Natural killer cell (primary cell): ENCODE measurements at places on chromosomes 4 and X. TPM values are rescaled to one million over a fixed set of nuclear protein-coding genes. Genes with fewer than 3 reads are reported as not detected.

ENAM gene
- not detected for total RNA-seq

PTPN13 gene
- 0.40 TPM for total RNA-seq

HTR2C gene
- not detected for total RNA-seq

SPCS3 gene
- 204 TPM for total RNA-seq

HSFX2 gene
- 0.70 TPM for total RNA-seq

MPP1 gene
- total RNA-seq: 20.8 TPM

FAM133A gene
- total RNA-seq: not detected

HS6ST2 gene
- total RNA-seq: not detected

SYP gene
- 1.0 TPM for total RNA-seq

SYNPO2 gene
- 0.56 TPM for total RNA-seq

PUDP gene
- total RNA-seq: 5.6 TPM

SLC34A2 gene
- not detected for total RNA-seq

DOK7 gene
- total RNA-seq: 1.6 TPM

BTC gene
- not detected for total RNA-seq

AADAT gene
- not detected for total RNA-seq

LRRC66 gene
- total RNA-seq: not detected

NEIL3 gene
- total RNA-seq: 0.45 TPM

PLAC1 gene
- not detected for total RNA-seq

ZNF711 gene
- 0.75 TPM for total RNA-seq

UCHL1 gene
- not detected for total RNA-seq

SEC24B gene
- 40.7 TPM for total RNA-seq

MORC4 gene
- 3.0 TPM for total RNA-seq

DNA sequence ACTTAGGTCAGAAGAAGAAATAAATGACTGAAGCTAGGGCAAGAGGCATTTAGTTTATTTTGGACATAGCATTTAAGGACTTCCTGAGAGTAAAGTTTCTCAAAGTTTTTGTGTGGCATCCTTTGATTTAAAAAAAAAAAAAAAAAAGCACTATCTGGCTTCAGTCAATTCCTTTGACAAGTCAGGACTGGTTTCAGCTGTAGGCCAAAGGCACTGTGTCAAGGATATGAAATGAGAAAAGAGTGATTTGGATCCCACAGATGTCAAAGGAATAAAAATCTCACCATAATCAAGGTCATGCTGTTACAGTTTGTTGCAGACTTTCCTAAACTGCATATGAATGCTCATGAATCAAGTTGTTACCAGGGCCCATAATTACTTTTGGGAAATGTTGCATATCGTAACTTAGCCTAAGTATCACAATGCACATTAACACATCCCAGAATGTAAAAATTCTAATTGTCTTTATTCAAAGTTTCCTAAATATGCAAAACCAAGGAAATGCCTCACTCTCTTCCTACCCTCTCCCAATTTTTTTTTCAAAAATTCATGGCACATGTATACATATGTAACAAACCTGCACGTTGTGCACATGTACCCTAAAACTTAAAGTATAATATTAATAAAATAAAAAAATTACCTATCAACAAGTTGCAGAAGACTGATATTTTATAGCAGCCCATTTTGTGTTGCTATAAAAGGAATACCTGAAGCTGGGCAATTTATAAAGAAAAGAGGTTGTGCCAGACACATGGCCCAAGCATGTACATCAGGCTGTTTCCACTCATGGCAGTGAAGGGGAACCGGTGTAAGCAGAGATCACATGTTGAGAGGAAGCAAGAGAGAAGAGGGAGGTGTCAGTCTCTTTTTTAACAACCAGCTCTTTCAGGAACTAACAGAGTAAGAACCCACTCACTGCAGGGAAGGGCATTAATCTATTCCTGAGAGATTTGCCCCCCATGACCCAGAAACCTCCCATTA lies 33.7 kb upstream of the ADAMTS3 start:
- no peak for DNase-seq

GRCh38 chr4:10099499-10100325 lies 16.9 kb downstream of the WDR1 start:
- DNase-seq: peak; percentile 68

- no peak for DNase-seq
These were observed 62.6 kb downstream of the FRAS1 start for GRCh38 chr4:78119698-78120097.

DNA sequence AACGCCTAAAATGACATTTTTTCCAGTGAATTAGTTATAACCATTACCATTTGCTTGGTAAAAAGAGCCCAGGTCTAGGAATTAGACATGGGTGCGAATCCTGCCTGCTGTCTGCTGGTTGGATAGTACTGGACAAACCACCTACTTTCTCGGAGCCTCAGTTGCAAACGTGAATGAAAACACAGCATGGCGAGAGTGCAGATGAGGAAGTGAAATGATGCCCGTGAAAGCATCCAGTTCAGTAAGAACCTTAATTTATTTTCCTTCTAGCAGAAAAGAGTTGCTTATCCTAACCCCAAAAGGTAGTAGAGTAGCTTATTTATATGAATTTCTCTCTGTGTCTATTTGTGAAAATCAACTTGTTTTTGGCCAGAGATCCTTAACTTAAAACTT lies 171.4 kb upstream of the GALNT7 start:
- no peak for DNase-seq

- no peak for DNase-seq
These were observed 6.6 kb upstream of the FGFRL1 start for GRCh38 chr4:1004557-1005485.

DNA sequence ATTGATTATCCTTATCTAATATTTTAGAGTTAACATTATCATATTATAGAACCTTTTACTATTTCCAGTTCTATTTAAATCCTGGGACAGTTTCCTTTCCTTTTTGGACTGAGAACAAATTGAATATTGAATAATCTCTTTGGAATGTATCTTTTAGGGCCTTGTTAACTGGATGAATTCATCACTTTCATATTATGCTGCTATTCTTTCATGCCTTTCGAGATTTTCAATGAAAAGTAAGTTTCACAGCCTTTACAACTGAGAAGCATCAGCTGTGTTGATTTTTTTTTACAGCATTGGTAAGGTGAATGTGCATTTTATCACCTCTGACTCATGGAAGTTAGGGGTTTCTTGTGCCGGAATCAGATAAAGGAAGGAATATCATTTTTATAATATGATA lies 39.6 kb downstream of the PDLIM5 start:
- DNase-seq: no peak

- DNase-seq: peak; percentile 18
These were observed 37.5 kb downstream of the PGRMC1 start for GRCh38 chrX:119273420-119274192.

GRCh38 chr4:105148776-105149175 lies 2.1 kb downstream of the TET2 start:
- no peak for DNase-seq

DNA sequence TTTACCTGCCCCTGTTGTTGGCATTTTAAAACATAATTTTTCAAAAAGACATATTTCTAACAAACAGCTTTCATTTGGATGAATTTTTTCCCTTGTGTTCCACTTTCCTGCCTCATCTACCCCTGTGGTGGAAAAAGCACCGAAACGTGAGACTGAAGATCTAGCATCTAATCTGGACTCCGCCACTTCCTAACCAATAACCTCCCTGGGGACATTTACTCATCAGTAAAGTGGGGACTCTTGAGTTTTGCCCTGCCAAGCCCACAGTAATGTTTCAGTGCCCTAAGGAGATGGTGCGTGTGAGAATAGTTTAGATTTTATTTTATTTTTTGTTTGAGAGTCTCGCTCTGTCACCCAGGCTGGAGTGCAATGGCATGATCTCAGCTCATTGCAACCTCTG lies 56.7 kb downstream of the ADGRG2 start:
- DNase-seq: no peak

- no peak for DNase-seq
These were observed 11.8 kb downstream of the HTN1 start for GRCh38 chr4:70062000-70062399.

- DNase-seq: no peak
These were observed 177.4 kb upstream of the IL15 start for GRCh38 chr4:141459020-141459419.

- DNase-seq: no peak
These were observed 102.1 kb downstream of the ITIH6 start for GRCh38 chrX:54695816-54696487.

GRCh38 chr4:76626686-76627465 lies 191.8 kb downstream of the SHROOM3 start:
- DNase-seq: no peak

DNA sequence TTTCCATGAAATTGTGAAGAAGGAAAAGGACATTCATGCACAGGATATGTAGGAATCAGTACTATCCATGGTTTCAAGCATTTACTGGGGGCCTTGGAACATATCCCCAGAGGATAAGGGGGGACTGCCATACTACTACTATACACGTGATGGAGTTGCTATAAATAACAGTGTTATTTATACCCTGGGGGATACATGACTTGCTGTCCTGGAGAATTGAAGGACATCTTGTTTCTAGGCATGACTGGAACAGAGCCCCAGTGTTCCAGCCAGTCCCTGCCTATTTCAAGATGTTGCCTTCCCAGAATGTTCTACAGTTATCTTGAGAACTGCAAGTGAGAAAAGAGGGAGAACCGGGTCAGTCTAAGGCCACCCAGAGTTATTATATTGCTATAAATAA lies 39.6 kb upstream of the ZNF81 start:
- no peak for DNase-seq

GRCh38 chr4:89299153-89299791 lies 8.3 kb downstream of the GPRIN3 start:
- DNase-seq: peak; percentile 70

DNA sequence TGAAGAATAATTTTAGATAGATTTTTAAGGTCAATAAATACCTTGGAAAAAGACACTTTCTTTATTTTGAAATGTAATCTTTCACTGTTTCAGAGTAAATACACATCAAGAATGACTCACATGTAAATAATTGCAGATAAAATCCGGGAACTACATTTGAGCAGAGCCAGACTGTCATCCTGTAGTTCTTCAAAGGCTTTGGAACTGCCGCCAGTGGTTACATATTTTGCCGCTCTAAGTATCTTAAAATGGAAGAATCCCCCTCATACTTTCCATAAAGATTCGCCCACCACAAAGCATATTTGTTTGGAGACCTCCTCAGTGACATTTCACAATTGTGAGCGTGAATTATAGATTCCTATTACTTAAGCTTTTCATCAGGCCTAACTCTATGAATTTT lies 607.8 kb upstream of the ZFP42 start:
- DNase-seq: no peak

- no peak for DNase-seq
These were observed 37.6 kb downstream of the ARFIP1 start for GRCh38 chr4:152817331-152817730.

DNA sequence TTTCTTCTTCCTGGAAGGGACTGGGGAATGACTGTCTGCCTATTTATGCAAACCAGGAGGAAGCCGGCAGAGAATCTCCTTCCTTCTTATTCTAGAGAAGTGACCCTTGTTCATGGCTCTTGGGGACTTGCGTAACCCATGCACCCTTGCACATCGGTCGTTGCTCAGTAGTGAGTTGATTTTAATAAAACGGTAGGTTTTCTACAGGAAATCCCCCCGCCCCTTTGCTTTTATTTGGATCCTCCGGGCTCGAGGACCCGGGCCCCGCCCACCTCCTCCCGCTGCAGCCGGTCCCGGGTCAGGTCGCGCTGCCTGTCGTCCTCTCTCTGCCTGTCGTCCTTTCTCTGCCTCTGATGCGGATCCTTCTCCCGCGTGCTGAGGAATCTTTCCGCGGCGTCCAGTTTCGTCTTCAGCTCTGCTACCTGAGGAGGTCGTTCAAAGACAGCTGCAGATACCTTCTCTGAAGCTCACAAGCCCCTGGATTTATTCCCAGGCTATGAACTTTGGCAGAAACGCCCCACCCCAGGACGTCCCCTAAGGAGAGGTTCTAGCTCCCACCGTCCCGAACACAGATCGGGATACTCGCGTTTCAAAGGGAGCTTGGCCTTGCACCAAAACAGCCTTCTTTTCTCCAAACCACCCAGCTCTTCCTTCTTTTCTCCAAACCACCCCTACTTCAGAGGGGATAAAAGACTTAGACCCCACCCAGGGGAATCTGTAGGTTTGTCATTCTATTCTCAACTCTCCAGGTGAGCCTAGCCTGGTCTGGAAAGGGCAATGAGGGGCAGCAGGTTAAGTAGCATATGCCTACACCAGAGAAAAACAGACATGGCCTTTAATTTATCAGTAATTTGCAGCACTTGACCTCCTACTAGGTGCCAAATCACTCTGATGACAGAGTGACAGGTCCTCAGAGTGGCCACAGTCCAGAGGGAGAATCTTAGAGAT lies 7.0 kb downstream of the TNIP3 start:
- DNase-seq: peak; percentile 18

GRCh38 chrX:131918839-131919238 lies 104.3 kb upstream of the STK26 start:
- DNase-seq: no peak

GRCh38 chrX:28124416-28124815 lies 143.2 kb upstream of the DCAF8L1 start:
- DNase-seq: no peak

DNA sequence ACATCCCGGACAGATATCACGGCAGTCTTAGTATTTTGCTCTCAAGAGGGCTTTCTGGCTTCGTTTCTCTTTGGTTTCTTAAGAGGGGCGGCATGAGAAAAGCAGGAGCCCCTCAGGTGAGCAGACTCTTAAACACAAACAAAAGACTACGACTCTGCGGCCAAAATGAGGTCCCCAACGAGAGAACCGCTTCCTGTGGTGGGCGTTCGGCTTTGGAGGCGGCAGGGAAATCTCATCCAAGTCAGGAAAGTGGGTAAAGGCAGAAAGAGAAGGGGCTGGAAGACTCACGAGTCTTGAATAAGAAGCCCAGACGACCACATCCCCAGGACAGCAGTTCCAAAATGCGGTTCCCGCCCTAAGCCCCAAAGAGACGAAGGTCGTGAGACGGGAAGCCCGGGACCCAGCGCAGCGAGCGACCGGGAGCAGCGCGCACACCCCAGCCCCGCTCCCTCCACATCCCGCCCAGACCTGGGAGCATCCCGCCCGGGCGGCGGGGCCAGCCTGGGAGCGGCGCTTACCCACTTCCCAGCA lies 409 bp downstream of the UGDH start:
- DNase-seq: peak; percentile 16

DNA sequence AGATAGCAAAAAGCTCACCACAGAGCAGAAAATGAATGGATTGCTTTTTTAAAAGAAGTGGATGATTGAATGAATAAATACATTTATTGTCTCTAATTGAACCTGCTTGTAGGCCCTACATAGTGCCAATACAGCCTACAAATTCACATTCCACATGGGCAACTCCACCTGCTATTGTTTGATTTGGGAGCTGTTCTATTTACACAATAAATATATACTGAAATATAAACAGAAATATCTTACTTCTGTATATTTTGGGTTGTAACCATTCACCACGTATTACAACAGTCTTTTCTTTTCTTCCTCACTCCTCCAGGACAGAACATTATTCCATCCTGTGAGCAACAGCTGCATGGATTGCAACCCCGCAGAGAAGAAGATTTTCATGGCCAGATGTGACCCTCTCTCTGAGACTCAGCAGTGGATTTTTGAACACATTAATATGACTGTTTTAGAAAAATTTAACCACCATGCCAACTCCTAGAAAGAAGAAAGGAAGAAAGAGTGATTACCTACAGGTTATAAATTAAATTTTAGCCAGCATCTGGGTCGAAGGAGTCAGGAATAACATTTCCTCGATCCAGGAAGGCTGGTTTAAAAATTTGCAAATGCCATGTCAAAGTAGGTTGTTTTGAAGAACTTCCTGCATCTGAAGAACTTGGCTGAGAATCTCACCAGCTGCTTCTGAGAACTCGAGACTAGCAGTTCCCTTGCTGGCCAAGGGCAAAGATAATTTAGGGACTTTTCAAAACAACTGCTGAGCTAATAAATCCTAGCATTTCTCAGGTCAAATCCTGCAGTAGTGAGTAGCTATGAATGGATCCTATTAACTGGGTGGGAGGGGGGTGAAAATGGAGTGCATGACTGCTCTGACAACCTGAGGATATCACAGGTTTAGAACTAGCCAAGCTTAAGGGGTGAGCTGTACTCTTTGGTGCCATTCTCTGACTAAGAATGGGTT lies 128.7 kb upstream of the GALNT7 start:
- no peak for DNase-seq
